Esophagus squamous epithelium (tissue), 5 donors: ENCODE measurements at places on chromosomes 12 and 14.

DNA sequence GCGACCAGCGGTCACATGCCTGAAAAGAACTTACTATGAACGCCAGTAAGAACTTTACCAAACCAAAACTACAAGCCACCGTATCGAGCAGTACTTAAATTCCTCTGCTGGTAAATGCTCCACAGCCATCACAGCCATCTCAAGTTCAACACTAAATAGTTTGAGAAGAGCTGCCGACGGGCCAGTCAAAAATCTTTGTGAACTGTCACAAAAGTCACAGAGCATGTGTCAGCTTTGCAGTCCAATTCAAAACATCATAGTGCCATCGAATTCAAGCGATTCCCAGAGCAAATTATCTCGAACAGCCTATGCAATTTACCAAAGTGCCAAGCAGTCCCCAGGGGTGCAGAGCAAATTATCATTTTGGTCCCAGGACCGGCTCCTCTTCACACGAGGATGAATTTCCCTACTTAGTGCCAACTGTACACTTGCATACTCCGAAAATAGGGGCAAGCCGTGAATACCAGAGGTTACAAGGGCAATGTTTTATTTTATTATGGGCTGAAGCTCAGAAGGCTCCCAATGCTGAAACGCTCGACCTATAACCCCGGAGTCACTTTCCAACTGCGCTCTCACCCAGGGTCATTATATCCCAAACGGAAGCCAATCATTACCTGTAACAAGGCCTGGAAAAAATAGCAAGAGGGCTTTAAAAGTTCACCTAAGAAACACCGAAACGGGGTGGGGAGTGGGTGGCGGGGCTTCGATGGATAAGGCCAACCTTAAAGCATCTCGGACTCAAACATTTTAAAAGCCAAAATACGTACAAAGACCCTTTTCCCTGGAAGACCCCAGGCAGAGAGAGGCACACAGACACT is 1.1 kb downstream of the LRP6 start:
- DNase-seq = no peak

DNA sequence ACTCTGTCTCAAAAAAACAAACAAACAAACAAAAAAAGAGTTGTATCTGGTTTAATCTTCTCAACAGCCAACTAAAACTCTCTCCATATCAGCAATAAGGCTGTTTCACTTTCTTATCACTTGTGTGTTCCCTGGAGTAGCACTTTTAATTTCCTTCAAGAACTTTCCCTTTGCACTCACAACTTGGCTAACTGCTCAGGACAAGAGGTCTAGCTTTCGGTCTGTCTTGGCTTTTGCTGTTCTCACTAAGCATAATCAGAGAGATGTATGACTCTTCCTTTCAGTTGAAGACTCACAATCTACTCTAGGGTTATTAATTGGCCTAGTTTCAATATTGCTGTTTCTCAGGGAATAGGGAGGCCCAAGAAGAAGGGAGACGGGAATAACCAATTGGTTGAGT is 12.3 kb downstream of the NEMP1 start:
- DNase-seq = no peak

GRCh38 chr14:65847075-65847847 is 434.7 kb downstream of the FUT8 start:
- DNase-seq = no peak

DNA sequence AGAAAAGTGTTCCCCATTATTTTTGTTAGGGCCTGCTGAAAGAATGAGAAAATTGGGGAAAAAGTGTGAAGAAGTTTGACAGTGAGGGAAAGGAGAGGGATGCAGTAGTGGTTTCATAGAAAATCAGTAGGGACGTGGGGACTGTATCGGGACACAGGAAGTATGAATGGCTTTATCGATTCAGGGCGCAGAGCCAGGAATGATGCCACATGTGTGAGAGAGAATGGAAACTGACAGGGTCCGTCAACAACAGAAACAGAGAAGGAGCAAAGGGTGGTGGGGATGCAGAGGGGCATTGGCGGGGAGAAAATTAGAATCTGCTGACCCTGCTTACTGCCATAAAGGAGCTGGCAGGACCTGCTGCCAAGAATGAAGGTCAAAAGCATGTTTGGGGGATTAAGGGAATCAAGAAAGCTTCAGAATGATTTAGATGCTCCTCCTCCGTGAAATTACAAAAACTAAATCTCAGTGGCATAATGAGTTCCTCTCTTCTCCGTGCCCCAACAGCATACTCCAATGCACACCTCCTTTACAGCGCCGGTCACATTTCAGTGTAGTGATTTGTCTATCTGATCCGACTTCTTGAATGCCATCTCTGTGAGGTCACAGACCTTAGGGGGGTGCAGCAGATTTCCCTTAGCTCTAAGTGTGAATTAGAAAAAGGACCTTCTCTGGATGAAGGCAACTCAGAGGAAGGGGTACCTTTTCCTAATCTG is 92.6 kb downstream of the EMP1 start:
- DNase-seq = no peak

DNA sequence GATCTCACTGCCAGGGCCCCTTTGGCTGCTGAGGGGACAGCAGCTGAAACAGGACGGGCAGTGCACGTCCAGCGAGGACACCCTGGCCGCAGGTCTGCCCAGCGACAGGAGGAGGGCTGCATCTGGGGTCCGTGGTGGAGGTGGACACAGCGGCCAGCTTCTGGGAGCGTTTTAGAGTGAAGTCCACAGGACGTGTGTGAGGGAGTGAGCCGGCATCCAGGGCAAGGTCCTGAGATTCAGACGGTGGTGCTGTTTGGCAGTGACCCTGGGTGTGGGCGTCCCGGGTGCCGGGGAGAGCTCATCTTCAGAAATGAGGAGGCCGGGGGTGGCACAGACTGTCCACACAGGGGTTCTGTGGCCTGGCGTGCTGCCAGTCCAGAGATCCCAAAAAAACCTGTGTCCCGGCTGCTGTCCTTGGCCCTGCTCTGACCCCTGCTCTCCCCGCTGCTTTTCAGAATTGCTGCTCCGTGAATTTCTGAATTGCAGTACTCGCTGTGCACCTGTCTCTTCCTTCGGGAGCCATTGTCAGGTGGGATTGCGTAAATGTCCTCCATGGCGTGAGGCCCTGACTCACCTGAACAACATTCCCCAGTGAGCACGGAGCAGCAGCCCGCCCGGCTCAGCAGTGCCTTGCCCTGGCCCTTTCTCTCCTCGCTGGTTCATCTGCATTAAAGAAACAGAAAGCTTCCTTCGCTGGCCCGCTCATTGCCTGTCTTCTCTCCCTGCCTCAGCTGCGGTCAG is 183.5 kb upstream of the C14orf180 start:
- no peak for DNase-seq

DNA sequence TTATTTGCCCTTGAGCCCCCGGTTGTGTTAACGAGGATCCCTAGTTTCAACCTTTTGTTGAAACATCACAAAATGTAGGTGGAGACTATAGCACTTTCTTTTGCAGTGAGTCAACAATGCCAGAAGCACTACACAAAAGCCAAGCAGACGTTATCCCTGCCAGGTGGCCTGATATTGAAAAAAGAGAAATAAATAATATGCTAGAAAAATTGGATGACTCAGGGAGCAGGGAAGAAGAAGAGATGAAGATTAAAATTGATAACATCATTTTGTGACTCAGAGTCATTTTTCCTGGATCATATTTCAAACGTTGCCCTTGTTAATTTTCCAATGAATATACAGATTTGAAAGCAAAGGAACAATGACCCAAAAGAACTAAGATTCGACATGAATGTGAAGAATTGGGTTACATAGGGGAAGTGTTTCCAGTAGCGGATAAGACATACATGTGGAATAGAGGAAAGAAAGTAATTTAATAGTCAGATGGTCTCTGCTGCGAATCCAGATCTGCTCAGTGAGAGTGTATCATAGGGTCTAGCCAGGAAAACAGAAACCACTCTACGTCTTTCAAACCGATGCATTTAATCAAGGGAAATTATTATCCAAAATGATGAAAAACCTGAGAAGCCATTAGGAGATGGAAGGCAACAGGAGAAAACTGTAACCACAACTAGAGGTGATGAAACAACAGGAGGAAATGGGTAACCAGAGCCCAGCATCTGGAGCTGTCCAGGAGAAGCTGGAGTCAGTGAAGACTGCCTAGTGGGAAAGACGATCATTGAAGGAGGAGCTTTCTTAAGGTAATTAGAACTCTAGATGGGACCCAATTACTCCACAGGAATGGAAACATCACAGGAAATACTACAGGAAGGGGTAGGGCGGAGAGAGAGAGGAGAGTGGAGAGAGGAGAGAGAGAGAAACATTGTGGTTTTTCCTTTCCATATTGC is 57.9 kb downstream of the RERG start:
- DNase-seq = no peak

GRCh38 chr14:94560291-94560665 is 964 bp upstream of the SERPINA4 start:
- no peak for DNase-seq
